ENCODE measurements at places on chromosomes 2 and 18. TPM values are rescaled to one million over a fixed set of nuclear protein-coding genes. Genes with fewer than 3 reads are reported as not detected.

ITGB6 gene
- not detected for total RNA-seq

POTEE gene
- 0.09 TPM for total RNA-seq

TMEM169 gene
- under 0.01 TPM for total RNA-seq

PLGLB2 gene
- total RNA-seq, result 1.3 TPM

ONECUT2 gene
- under 0.01 TPM for total RNA-seq

VPS54 gene
- 19.0 TPM for total RNA-seq

AKAIN1 gene
- total RNA-seq, result not detected

RBM44 gene
- total RNA-seq, result 0.47 TPM
